Activated CD4-positive, alpha-beta memory T cell treated with anti-CD3 and anti-CD28 coated beads for 36 hours (primary cell): ENCODE measurements at places on chromosomes 12 and 14. TPM values are rescaled to one million over a fixed set of nuclear protein-coding genes. Genes with fewer than 3 reads are reported as not detected.

The CLEC1B gene
- total RNA-seq = not detected

The PRPH gene
- not detected for total RNA-seq

The DBX2 gene
- total RNA-seq = not detected

The PRR4 gene
- total RNA-seq = not detected

The CEBPE gene
- total RNA-seq = 0.34 TPM

The MFAP5 gene
- total RNA-seq = not detected

The CCDC175 gene
- total RNA-seq = not detected

The MSRB3 gene
- not detected for total RNA-seq
